ENCODE measurements at places on chromosomes 12 and 14. TPM values are rescaled to one million over a fixed set of nuclear protein-coding genes. Genes with fewer than 3 reads are reported as not detected.

Gene RFLNA
- not detected for total RNA-seq

Gene PRIM1
- total RNA-seq: 56.1 TPM

Gene LPAR5
- total RNA-seq: 19.4 TPM

Gene HHIPL1
- total RNA-seq: 0.17 TPM

Gene PRPF40B
- total RNA-seq: 16.5 TPM

Gene C1R
- 6.4 TPM for total RNA-seq

- H3K4me1 ChIP-seq: peaks cover 6% of the 10 kb centered on the region
- H3K27me3 ChIP-seq: no peaks in the 10 kb centered on the region
- peaks cover 34% of the 10 kb centered on the region for H3K36me3 ChIP-seq
- H3K27ac ChIP-seq: no peak overlapping the region
- no peak overlapping the region for H3K4me3 ChIP-seq
Measured at GRCh38 chr14:65057695-65058094, 44.6 kb downstream of the MAX start.

DNA sequence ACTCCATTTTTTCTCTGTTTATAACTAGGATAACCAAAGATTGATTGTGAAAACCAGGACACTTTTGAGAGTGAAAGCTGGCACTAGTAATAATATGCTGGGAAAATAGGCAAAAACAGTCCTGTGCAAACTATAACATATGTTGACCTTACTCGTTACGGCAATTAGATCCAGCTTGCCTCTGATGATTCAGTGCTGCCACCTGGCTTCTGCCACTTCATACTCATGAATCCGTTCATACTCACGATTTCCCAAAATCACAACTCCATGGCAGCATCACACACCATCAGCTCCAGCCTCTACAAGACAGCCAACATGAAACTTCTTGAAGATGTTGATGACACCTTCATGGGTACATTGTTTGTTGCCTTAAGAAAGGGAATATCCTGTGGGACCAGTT lies 49.1 kb upstream of the CAND1 start:
- no peak overlapping the region for H3K4me3 ChIP-seq
- no peaks in the 10 kb centered on the region for H3K36me3 ChIP-seq

GRCh38 chr14:63603749-63604277 lies 37.9 kb downstream of the WDR89 start:
- H3K4me3 ChIP-seq: no peak overlapping the region
- H3K27me3 ChIP-seq: no peaks in the 10 kb centered on the region
- H3K36me3 ChIP-seq: peaks cover 40% of the 10 kb centered on the region
- no peak overlapping the region for H3K27ac ChIP-seq
- peaks cover 4% of the 10 kb centered on the region for H3K4me1 ChIP-seq

DNA sequence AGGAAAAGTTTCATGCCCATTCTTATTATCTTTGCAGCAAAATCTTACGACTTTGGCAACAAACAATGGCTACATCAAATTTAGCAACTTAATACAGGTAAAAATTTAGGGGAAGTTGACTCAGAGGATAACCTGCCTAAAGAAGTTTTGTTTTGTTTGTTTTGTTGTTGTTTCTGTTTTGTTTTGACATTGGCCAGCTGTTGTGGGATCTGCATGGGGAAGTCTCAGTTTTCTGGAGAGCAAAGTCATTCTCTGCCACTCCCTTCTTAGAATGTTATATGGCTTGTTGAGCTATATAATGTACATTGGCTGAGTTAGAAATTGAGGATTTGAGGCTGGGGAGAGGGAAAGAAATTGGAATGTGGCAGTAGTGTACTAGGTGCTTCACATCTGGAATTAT lies 109.5 kb downstream of the NT5DC3 start:
- H3K4me1 ChIP-seq: no peaks in the 10 kb centered on the region
- H3K36me3 ChIP-seq: no peaks in the 10 kb centered on the region
- no peak for DNase-seq
- H3K27me3 ChIP-seq: peaks cover 15% of the 10 kb centered on the region
- no peak overlapping the region for H3K27ac ChIP-seq

- DNase-seq: no peak
- no peaks in the 10 kb centered on the region for H3K4me1 ChIP-seq
- H3K36me3 ChIP-seq: no peaks in the 10 kb centered on the region
- no peak overlapping the region for H3K4me3 ChIP-seq
- H3K27ac ChIP-seq: no peak overlapping the region
- H3K27me3 ChIP-seq: no peaks in the 10 kb centered on the region
Measured at GRCh38 chr14:104576232-104576969, 3.2 kb upstream of the C14orf180 start.

DNA sequence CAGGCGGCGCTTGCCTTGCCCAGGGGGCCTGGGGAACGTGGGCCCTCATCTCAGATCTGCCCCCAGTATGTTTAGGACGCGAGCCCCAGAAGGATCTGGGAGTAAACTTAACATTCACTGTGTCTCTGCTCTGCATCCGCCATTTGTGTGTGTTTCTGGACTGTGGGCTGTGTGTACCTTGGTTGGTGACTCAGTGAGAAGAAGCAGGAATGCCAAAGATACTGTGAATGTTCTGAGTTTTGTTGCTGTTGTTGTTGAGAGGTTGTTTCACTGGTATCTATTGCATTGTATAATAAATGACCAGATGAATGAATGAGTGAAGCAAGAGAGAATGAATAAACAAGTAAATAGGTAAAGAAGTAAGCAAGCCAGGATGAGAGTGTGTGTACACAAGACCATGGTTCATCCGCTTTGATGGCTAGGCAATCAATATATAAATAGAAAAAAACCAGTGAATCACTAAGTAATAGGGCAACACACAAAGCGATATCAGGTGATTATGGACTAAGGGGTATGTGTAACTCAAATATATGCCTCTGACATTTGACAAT lies 20.5 kb downstream of the MEG3 start:
- DNase-seq: no peak
- H3K27ac ChIP-seq: no peak overlapping the region
- peaks cover 17% of the 10 kb centered on the region for H3K4me1 ChIP-seq
- no peak overlapping the region for H3K4me3 ChIP-seq
- no peaks in the 10 kb centered on the region for H3K36me3 ChIP-seq

- no peak overlapping the region for H3K27ac ChIP-seq
- H3K4me1 ChIP-seq: peaks cover 12% of the 10 kb centered on the region
- no peaks in the 10 kb centered on the region for H3K27me3 ChIP-seq
- no peak overlapping the region for H3K4me3 ChIP-seq
- H3K36me3 ChIP-seq: peaks cover 22% of the 10 kb centered on the region
- no peak for DNase-seq
Measured at GRCh38 chr12:45232146-45232755, 16.4 kb downstream of the ANO6 start.

GRCh38 chr14:101960225-101960624 lies 4.1 kb upstream of the DYNC1H1 start:
- DNase-seq: no peak
- H3K27ac ChIP-seq: no peak overlapping the region
- H3K36me3 ChIP-seq: no peaks in the 10 kb centered on the region
- no peak overlapping the region for H3K4me3 ChIP-seq
- no peaks in the 10 kb centered on the region for H3K27me3 ChIP-seq

- H3K4me3 ChIP-seq: no peak overlapping the region
- DNase-seq: no peak
- peaks cover 2% of the 10 kb centered on the region for H3K4me1 ChIP-seq
Measured at GRCh38 chr12:46946137-46946536, 120.3 kb upstream of the SLC38A4 start.

DNA sequence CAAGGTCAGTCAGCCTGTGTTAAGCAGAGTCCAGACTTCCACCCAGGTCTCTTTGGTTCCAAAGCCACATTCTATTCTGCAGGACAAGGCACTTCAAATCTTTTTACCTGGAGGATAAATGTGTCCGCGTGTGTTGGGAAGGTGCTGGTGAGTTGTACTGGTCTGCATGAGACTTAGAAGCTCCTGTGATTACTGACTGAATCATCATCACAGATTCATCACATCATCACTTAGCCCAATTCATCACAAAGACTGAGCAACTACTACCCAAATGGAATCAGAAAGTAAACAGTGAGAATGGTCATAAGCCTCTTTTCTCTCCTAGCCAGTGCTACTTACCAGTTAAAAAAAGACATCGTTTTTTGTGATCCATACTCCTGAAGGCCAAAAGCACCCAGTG lies 5.3 kb downstream of the SLC15A5 start:
- no peaks in the 10 kb centered on the region for H3K4me1 ChIP-seq
- H3K27me3 ChIP-seq: no peaks in the 10 kb centered on the region

DNA sequence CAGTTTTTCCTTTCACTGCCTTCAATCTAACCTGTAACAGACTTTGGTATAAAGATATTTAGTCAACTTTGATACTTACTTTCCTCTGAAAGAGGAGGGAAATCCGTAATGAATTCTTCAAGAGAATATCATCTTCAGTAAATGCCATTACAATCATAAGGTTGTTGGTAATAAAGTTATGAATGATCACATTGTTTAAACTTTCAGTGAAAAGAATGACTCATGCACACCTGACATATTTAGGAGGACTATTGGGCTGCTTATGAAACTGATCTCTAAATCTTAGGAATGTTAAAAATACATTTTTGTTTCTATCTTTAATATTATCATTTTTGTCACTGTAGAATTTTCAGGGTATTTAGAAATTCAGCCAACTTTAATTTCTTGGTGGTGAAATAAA lies 474.7 kb downstream of the SLC16A7 start:
- no peaks in the 10 kb centered on the region for H3K36me3 ChIP-seq
- no peak overlapping the region for H3K27ac ChIP-seq
- H3K4me3 ChIP-seq: no peak overlapping the region
- no peaks in the 10 kb centered on the region for H3K27me3 ChIP-seq
- DNase-seq: no peak

- peak overlapping the region; percentile 70 for H3K27ac ChIP-seq
- no peak for DNase-seq
- H3K4me3 ChIP-seq: no peak overlapping the region
- H3K36me3 ChIP-seq: peaks cover 55% of the 10 kb centered on the region
- H3K27me3 ChIP-seq: no peaks in the 10 kb centered on the region
Measured at GRCh38 chr14:61428261-61428660, 106.9 kb downstream of the PRKCH start.

- H3K36me3 ChIP-seq: no peaks in the 10 kb centered on the region
- H3K27me3 ChIP-seq: peaks cover 13% of the 10 kb centered on the region
- H3K4me3 ChIP-seq: no peak overlapping the region
- H3K27ac ChIP-seq: no peak overlapping the region
- no peaks in the 10 kb centered on the region for H3K4me1 ChIP-seq
- DNase-seq: no peak
Measured at GRCh38 chr12:52769946-52770345, 7.2 kb downstream of the KRT76 start.

- H3K4me1 ChIP-seq: peaks cover 4% of the 10 kb centered on the region
- DNase-seq: no peak
- H3K27ac ChIP-seq: no peak overlapping the region
- H3K36me3 ChIP-seq: no peaks in the 10 kb centered on the region
- H3K4me3 ChIP-seq: no peak overlapping the region
- H3K27me3 ChIP-seq: peaks cover 6% of the 10 kb centered on the region
Measured at GRCh38 chr12:15088105-15088504, 115.3 kb downstream of the PDE6H start.

GRCh38 chr14:103746701-103747100 lies 31.1 kb downstream of the ZFYVE21 start:
- peaks cover 4% of the 10 kb centered on the region for H3K36me3 ChIP-seq
- no peak overlapping the region for H3K4me3 ChIP-seq
- no peak for DNase-seq
- no peaks in the 10 kb centered on the region for H3K27me3 ChIP-seq

- peaks cover 5% of the 10 kb centered on the region for H3K36me3 ChIP-seq
- no peak for DNase-seq
- peaks cover 29% of the 10 kb centered on the region for H3K4me1 ChIP-seq
- no peaks in the 10 kb centered on the region for H3K27me3 ChIP-seq
- H3K27ac ChIP-seq: peak overlapping the region; percentile 90
Measured at GRCh38 chr12:92927436-92928281, 1.4 kb downstream of the EEA1 start.

DNA sequence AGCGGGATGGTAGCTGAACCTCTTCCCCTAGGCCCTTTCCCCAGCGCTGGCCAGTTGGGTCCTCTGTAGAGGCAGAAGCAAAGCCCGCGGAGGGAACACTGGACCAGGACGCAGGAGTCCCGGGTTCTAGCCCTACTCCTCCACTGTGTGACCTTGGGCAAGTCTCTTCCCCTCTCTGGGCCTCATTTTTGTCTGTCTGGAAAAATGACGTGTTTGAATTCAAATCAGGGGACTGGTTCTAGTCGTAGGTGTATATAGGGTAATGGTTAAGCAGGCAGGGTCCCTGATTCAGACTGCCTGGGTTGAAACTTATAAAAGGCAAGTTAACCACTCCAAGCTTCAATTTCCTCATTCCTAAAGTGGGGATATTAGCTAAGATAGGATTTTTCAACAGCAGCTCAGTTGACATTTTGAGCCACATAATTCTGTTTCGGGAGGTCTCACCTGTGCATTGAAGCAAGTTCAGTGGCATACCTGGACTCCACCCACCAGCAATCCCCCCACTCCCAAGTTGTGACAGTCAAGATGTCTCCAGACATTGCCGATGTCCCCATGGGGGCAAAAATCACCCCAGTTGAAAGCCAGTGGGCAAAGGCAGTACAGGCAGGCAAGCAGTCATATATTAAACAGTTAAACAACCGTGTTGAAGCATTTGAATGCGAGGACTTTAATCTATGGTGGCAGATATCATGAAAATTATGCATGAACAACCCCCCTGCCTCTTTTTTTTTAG lies 899 bp downstream of the TPCN1 start:
- peak overlapping the region; percentile 93 for H3K4me3 ChIP-seq
- H3K4me1 ChIP-seq: peaks cover 30% of the 10 kb centered on the region
- DNase-seq: peak; percentile 54
- peaks cover 3% of the 10 kb centered on the region for H3K27me3 ChIP-seq

GRCh38 chr12:107526555-107527180 lies 158.9 kb upstream of the PWP1 start:
- peaks cover 16% of the 10 kb centered on the region for H3K36me3 ChIP-seq
- no peak for DNase-seq

DNA sequence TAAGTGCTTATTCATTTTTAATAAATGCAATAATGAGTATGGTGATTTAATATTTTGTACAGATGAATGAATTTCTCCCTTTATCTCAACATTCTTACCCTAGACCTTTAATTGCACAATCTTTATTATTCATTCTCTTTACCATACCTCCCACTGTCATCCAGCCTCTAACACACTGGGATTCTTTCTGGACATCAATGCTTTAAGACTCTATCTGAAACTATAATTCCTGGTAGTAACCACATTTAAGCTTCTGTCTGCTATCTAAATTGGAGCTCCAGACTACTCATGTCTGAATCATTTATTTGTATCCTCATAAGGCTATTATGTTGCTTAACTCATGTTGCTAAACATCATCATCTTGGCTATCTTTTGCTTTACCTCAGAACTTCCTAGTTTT lies 270.2 kb downstream of the ALG10B start:
- H3K4me1 ChIP-seq: no peaks in the 10 kb centered on the region
- H3K36me3 ChIP-seq: no peaks in the 10 kb centered on the region
- no peak overlapping the region for H3K27ac ChIP-seq
- H3K27me3 ChIP-seq: no peaks in the 10 kb centered on the region

GRCh38 chr12:34387711-34388635 lies 365.7 kb downstream of the ALG10 start:
- H3K27ac ChIP-seq: no peak overlapping the region
- no peaks in the 10 kb centered on the region for H3K4me1 ChIP-seq
- no peak overlapping the region for H3K4me3 ChIP-seq
- no peaks in the 10 kb centered on the region for H3K36me3 ChIP-seq
- no peak for DNase-seq

Data from activated naive CD8-positive, alpha-beta T cell treated with anti-CD3 and anti-CD28 coated beads, Interleukin-2, amount 10 ng/mL, durations not matched to agents 7 days and 5 days (primary cell).